ENCODE measurements at places on chromosomes 1 and 21.

DNA sequence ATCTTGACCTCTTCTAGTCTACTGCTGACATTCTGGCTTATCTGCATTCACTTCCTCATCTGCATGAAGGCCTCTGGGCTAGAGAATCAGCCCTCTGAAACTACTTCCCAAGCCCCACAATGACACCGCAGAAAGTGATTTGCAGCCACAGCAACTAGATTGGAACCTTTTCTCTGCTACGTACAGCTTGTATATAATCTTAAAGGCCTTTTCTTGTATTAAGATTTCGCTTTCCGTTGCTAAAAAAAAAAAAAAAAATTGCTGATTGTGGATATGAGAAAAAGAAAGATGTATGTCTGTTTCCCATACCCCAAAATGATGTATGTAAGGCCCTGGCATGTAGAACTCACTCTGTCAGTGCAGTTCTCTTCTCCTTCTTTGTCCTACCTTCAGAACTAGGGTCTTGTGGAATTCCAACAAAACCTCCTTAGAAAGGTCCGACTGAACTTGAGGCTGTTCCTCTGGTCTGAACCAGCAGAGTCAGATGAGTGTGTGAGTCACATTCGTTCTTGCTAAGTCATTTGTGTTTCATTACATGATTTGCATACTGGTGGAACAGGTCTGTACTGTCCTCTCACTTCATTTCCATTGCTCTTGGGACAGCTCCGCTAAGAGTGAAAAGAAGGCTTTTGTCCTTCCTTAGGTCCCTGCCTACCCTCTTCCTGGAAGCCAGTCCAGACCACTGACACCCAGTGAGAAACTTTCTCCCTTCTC is 62.7 kb downstream of the PLPP3 start:
- peak; percentile 35 for DNase-seq

DNA sequence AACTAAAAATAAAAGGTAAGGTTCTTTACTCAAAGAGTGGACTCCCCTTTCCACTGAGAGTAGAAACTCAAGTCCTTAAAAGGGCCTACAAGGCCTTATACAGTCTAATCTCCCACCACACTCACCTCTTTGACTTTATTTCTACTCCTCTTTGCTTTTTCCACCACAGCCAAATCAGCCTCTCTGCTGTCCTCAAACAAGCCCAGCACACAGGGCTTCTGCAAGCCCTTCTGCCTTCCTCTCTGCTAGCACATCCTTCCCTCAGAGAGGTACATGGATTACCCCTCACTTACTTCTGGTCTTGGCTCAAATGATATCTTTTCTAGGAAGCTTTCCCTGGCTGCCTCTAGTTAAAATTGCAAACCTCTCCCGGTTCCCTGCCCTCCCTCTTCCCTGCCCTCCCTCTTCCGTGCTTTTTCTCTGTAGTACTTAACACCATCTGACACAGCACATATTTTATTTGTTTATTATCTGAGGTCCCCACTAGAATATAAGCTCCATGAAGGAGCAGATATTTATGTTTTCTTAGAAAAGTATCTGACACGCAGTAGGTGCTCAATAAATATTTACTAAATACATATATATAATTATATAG is 1.7 kb downstream of the LYST start:
- DNase-seq = no peak

GRCh38 chr21:46151989-46152926 is 3.1 kb downstream of the FTCD start:
- no peak for DNase-seq

DNA sequence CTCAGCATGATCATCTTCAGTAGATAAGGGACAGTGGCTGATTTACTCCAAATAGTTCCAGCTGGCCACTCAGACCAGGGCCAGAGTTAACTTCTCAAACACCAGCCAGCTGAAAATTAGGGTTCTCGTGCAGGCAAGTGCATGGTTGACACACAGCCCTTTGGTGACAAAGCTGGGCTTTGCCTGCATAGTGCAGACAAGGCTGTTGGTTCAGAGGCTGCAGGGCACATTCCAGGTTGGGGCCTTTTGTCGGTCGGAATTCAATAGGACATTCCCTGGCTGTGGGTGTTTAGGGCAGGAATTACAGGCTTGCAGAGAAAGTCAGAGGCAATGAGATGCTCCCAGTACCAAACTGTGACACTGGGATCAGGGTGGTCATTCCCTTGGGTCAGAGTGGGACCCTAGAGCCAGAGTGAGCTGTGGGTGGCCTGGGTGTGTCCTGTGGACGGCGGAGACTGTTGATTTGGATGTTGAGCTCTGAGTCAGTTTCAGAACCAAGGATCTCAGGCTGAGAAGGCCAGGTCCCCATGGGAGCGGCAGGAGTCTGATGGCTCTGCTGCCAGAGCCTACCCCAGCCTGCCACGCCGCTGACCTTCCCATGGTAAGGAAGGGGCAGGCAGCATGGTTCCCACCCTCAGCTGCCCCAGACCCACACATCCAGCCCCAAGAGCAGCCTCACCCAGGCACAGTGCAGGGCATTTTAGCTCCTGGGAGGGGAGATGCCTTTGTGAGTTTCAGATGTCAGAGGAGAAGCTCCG is 56.2 kb downstream of the STUM start:
- no peak for DNase-seq

DNA sequence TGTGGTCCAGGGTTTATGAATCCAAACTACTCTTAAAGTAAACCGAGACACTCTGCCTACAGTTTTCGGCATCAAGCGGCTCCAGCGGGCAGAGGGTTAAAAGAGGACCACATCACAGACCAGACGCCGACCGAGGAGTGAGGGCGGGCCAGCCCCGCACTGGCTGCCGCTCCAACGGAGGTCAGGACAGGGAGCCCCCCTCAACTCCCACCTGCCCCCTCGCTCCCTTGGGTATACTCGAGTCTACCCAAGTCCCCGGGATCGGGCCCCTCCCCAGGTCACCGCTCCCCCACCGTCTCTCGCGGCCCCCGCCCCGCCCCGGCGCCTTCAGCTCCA is 312 bp downstream of the ARNT start:
- no peak for DNase-seq

- no peak for DNase-seq
Observed at GRCh38 chr1:46094471-46095005, 37.9 kb downstream of the PIK3R3 start.

DNA sequence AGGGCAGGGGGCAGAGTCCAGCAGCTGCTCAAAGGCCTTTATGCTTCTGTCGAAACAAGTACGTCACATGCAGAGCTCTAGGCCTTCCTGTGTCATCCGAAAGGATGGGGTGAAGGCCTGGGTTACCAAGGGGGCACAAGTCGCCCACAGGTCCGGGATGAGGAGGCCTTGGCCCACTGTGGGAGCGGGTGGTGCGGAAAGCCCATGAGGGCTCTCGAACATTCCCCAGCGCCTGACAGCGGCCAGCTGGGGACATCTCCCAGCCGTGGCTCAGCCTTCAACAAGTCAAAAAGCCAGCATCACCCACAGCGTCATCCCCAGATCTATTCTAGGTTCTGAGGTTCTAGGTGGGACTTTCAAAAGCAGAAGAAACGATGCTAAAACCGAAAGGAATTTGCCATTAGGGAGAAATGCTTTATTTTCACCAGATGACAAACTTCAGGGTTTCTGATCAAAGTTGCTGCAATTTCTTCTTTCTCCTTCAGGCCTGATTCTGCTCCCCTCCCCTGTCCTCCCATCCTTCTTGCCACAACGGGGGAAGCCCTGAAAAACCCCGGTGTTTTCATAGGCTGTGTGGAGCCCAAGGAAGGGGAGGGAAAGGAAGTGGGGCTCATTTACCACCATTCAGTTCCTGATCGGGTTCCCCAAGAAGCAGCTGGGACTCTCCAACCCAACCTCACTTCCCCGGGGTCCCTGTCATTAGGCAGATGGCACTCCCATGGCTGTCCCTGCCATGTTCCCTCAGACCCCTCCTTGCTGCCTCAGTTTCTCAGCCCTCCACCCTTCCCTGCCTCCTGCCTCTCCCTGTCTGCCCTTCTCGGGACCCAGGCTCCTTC is 17.6 kb downstream of the GPR137B start:
- DNase-seq = peak; percentile 77

GRCh38 chr1:68521286-68521685 is 24.4 kb upstream of the DEPDC1 start:
- no peak for DNase-seq

DNA sequence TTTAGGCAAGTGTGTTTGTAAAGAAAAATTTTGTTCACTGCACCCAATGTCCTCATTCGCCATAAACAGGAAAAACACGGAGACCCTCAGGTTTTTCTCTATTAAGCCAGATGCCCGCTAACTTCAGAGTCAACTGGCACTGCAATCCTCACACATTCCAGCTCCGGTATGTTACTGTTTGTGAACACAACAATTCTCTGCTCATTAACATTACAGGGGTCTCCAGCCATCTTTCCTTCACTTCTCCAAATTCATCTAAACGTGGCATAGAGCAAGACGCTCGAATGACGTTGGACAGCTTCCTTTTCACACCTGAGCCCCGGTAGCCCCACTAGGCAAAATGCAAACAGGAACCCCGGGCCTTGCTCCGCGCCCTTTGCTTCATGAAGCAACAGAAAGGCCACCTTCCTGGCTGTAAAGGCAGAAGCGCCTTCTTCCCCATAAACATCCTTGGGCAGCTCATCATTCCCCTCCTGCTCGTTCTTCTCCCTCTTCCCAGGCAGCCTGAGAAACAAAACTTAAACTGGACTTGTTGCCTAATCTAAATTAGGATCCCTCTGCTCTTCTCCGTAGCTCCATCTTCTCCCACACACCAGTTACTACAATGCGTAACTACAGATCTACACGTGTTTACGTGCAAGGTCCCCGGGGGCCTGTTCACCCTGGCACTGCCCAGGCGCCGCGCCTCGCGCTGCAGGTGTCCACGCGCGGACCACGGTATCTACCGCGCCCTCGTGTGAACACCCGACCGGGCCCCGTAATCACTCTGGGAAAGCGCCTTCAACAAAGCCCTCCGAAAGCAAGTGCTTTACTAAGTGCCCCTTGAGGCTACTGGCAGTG is 1.2 kb downstream of the LBR start:
- no peak for DNase-seq

DNA sequence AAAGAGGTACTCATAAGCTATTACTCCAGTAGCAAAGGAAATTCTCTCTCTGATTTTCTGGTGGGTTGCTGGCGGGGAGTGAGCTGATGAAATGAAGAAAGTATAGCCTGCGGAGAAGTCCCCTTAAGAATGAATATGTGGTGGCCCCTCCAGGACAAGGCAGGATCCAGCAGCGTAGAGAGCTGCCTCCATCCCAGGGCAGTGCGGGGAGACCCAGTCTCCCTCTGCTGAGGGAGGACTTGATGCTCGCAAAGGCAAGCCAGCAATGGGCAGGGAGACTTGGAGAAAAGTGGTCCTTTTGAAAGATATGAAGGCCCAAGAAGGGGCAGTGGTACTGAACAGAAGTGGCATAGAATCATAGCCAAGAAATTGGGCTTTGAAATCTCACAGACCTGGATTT is 106.0 kb upstream of the SLC44A3 start:
- no peak for DNase-seq

All from stimulated activated naive B cell treated with anti-CD40 and anti-IgM and Interleukin-4, amounts not matched to agents 10 μg/mL and 1 μg/mL and 100 μg/mL, for 72 hours (primary cell).